ENCODE measurements at places on chromosomes 3 and 15.

DNA sequence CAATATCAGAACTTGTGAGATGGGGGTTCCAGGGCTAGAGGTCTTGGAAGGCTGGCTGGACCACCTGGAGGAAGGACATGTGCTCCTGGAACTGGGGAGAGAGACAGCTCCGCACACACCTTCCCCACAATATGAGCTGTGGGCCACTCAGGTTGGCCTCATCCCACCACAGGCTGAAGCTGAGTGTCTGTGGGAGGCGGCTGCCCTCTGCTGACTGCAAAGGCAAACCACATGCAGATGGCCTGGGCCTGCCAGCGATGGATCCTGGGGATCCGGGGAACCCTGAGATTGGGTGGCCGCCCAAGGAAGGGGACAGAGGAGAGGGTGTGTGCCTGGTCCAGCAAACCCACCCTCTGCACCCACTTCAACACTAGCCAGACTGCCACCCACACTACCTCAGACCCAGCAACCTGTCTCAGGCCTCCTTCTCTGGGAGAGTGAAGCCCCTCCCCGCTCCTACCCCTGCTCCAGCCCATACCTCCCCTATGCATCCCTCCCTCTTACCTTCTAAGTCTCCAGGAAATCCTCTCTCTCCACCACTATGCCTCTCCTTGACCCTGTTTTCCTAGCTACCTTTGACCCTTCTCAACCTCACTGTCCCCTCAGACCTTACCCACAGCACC, 44.8 kb downstream of the CYP11A1 start:
- peak; percentile 20 for DNase-seq

GRCh38 chr3:105686278-105686897, 182.4 kb downstream of the CBLB start:
- DNase-seq, result no peak

- DNase-seq, result no peak
Observed at GRCh38 chr3:73999501-73999900, 374.8 kb upstream of the PDZRN3 start.

DNA sequence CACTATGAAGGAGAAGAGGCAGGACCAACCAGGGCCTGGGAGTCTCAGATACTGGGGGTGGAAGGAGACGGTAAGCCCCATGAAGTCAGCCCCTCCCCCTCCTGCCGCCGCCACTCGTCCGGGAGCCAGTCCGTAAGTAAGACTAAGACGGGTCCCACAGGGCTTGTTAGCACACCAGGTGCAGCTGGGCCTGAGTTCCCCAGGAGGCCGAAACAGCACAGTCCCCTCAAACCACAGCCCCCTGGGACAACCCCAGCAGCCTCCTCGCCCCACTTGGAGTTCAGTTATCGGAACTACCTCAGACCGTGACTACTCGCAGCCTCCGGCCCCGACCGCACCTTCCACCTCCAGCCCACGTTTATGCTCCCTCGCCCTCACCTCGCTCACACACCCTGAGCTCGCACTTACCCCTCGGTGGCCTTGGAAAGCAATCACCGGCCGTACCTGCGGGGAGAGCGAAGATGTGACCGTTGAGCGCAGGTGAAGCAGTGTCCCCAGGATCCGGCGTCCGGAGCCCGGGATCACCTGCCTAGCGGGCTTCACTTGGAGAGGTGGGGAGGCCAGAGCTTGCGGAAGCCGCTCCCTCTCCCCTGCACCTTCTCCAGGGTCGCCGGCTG, 557 bp downstream of the ELL3 start:
- DNase-seq, result no peak

DNA sequence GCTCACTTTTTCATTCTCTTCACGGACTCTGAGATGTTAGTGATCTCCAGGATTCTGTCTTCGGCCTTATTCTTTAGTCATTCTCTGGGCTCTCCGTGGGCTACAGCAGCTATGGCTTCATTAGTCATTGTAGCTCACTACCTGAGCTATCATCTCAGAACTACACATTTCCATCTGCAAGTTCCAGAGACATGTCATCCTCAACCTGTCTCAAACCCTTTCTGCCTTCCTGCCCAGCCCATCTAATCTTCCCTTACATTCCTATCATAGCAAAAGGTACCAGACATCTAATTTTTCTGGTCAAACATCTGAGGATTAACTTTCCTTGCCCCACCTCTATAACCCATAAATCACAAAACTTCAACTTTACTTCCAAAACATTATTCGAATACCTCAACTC, 13.2 kb downstream of the TSPAN3 start:
- no peak for DNase-seq

- no peak for DNase-seq
Observed at GRCh38 chr3:137746808-137747207, 17.3 kb upstream of the SOX14 start.

- DNase-seq, result no peak
Observed at GRCh38 chr3:191300422-191300821, 28.8 kb upstream of the CCDC50 start.

DNA sequence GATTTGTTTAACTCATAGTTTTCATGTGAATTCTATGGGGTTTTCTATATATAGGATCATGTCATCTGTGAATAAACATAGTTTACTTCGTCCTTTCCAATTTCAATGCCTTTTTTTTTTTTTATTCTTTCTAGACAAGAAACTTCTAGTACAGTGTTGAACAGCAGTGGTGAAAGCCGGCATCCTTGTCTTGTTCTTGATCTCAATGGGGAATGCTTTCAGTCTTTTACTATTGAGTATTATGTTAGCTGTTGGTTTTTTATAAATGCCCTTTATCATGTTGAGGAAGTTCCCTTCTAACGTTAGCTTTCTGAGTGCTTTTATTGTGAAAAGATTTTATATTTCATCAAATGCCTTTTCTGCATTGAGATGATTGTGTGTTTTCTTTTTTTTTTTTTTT, 69.0 kb downstream of the SLMAP start:
- DNase-seq, result no peak

- no peak for DNase-seq
Observed at GRCh38 chr3:119329551-119329950, 35.4 kb downstream of the ARHGAP31 start.

GRCh38 chr3:16474216-16474615, 39.3 kb downstream of the RFTN1 start:
- DNase-seq, result no peak
